ENCODE measurements at places on chromosomes 16 and 17. TPM values are rescaled to one million over a fixed set of nuclear protein-coding genes. Genes with fewer than 3 reads are reported as not detected.
A peak's percentile ranks its signal among the peaks of the same experiment; 100 is the strongest.

The SCIMP gene
- polyA plus RNA-seq = 1.0 TPM

The IRX5 gene
- 7.4 TPM for polyA plus RNA-seq

The KRTAP3-1 gene
- not detected for polyA plus RNA-seq

DNA sequence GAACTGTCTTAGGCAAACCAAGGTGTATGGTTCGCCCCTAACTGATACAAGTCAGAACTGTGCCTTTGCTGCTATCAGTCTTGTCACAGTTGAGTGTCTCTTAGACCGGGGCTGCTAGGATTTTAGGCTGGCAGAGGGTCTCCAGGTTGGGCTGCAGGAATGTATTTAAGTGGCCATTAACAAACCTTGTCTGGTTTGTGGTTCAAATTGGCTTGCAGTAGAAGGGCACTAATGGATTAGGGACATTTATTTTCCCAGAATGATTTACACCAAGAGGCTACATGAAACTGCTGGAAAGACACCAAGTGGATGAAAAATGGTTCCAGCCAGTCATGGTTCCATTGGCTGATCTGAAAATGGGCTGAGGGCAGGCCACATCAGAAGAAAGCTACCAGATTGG is 5.1 kb downstream of the VAT1L start:
- DNase-seq = no peak

GRCh38 chr17:34542700-34543336 is 36.6 kb upstream of the TMEM132E start:
- no peak for DNase-seq

DNA sequence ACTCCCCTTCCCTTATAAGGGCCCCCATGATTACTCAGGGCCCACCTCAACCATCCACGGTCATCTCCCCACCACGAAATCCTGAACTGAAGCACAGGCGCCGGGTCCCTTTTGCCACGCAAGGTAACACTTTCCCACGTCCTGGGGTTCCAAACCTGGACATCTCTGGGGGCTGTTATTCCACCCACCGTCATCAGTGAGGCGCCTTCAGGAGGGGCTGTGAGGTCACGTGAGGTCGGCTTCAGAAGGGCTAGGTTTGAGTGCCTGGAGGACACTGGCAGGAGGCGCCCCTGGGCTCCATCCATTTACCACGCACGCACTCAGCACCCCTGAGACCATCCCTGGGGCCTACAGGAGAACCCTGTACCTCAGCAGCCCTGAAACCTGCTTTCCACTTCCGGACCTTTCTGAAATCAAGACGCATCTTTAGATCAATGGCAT is 4.1 kb downstream of the CD2BP2 start:
- DNase-seq = no peak

DNA sequence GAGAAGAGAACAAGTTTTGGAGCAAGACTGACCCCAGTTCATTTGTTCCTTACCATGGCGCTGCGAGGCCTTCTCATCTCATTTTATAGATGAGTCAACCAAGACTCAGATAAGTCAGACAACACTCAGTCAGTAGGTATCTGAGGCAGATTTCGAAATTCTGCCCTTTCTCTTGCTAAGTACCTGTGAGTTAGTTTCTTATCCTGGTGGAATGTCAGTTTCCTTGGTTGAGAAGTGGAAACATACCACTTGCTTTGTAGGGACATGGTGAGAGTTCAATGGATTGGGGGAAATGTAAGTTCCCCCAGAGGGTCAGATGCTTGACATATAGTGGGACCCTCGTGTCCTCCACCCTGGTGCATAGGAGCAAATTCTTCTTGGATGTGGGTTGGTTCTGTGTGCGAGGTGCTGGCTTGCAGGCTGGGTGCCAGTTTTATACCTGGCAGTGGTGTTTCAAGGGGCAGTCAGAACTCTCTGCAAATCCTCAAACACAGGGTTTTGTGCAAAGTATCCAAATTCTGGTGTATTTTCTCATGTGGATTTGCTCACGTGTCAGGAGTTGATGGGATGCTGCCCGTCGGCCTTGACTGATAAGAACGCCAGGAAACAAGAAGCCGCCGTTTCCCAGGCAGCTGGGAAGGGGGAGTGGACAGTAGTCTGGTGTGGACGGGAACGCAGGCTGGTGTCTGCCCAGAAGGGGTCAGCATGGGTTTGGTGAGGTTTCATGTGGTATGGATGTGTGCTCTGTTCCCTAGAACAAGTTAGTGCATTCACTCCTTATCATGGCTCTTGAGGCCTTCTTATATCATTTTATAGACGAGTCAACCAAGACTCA is 61.1 kb upstream of the CIBAR2 start:
- no peak for DNase-seq

DNA sequence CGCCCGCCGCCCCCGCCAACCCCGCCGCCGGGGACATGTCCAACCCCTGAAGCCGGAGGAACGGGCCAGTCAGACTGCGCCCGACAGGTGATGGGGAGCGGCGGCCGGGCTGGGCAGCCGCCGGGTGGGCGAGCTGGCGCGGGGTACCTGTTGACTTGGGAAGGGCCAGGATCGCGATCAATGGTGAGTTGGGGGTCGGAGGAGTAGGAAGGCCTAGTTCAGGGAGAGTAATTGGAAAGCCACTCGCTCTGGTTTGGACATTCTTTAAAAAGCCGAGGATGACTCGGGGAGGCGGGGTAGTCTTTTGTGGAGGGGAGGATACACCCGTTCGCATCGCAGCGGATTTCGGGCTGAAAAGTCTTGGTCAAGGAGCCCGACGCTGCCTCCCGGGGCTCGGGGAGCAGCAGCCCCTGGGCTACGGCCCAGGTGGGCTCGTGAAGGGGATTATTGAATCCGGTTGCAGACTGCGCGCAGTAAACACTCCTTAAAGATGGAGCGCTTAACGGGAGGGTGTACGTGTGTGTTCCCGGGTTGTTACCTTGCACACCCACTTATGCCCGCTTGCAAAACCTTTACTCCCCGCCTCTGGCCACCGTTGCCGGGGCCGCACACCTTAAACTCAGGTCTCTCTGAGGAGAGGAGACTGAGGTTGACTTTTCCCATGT is 123.8 kb downstream of the GOSR1 start:
- DNase-seq = peak; percentile 19

- no peak for DNase-seq
Observed at GRCh38 chr16:78258375-78259065, 159.1 kb downstream of the WWOX start.
